Cardiac septum (tissue), 1 donor: ENCODE measurements at places on chromosomes 11 and 22. TPM values are rescaled to one million over a fixed set of nuclear protein-coding genes. Genes with fewer than 3 reads are reported as not detected.

- peak; percentile 90 for DNase-seq
Measured at GRCh38 chr11:57349491-57350274, 11.5 kb downstream of the P2RX3 start.

DNA sequence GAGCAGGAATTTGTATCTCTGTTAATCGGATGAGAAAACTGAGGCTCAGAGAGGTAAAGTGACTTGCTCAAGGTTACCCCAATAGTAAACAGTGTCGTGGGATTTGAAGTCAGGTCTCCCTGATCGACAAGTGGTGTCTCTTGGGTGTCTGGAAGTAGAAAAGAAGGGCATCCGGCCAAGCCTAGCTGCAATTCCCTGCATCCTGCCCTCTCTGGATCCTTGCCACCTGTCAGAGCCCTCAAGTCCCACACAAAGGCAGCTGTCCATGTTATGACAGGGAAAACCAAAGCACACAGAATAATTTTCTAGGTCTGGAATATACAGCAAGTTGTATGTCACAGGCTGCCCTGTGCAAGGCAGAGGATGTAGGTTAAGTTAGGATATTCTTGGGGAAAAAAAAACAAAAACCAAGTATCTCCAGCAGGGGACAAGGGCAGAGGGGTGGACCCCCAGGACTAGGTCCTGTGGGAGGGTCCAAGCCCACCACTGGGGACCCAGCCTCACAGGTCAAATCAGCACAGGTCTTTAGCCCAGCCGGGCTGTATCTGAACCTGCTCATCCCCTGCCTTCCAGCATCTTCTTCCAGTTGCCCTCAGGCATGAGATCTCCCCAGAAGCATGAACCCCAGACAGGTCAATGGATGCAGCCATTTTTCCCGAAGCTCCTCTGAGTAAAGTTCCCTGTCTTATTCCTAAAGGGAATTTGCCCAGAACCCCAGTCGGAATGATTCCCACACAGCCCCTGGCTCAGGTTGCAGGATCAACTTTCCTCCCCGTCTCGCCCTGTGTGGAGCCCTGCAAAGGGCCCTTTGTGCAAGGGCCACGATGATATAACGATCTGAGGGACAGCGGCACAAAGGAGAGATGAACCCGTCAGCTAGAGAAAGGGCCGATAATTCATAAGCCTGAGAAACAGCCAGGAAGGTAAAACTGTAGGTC is 15.0 kb downstream of the USH1C start:
- DNase-seq, result no peak

DNA sequence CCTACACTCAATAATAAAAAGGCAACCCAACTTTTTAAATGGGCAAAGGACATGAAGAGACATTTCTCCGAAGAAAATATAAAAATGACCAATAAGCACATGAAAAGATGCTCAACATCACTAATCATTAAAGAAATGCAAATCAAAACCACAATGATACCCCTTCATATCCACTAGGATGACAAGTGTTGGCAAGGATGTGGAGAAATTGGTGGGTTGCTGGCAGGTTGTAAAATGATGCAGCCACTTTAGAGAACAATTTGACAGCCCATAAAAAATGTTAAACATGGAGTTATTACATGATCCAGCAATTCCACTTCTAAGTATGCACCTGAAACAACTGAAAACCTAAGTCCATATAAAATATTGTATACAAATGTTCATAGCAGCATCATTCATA is 73.2 kb upstream of the LMO2 start:
- DNase-seq, result no peak

- DNase-seq, result no peak
Measured at GRCh38 chr11:61778357-61778886, 14.0 kb downstream of the TMEM258 start.

- DNase-seq, result no peak
Measured at GRCh38 chr11:86914865-86915519, 40.2 kb downstream of the FZD4 start.

DNA sequence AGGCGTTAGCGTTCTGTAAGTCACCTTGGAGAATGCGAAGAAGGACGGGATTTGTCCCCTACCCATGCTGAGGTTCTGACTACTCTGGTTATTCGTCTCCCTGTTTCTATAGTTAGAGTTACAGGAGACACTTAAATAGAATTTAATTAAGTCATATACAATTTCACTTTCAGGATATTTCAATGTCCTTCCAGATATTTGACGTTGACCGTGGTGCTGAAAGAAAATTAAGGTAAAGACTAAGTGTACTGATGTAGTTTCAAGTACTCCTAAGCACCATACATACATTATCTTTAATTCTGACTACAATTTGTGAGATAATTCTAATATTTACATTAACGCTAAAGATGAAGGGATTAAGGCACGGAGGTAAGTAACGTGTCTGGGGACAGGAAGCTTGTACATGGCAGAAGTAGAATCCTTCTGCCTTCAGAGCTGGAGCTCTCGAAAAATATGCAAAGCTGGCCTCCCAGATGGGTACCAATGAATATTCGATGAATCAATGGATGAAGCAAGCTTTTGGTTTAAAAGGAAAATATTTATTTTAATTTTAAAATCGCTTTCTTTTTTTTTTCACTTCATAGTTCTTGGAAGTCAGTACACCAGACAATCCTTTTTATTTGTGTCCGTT is 539 bp upstream of the SLC36A4 start:
- no peak for DNase-seq

- no peak for DNase-seq
Measured at GRCh38 chr11:35138606-35138942, 397 bp upstream of the CD44 start.

DNA sequence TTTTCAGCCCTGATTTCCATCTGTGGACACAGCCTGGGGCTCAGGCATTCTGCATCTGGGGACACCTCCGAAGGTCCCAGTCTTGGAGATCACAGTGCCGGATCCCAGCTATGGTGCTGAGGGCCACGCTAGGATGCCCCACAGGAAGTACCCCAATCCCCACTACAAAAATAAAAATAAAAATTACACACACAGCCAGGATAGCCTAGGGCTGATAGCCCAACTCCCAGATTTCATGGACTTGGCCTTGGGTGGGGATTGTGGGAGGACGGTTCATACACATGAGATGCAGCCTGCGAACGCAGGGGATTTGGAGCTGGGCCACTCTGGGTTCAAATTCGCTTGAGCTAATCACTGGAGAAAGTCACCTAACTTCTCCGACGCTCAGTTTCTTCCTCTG is 237.7 kb downstream of the BUD13 start:
- no peak for DNase-seq

GRCh38 chr22:42990131-42990838 is 24.7 kb downstream of the PACSIN2 start:
- DNase-seq, result no peak

GRCh38 chr11:19419021-19419750 is 178.4 kb upstream of the E2F8 start:
- no peak for DNase-seq

- peak; percentile 88 for DNase-seq
Measured at GRCh38 chr11:118921929-118922744, 3.6 kb downstream of the BCL9L start.

DNA sequence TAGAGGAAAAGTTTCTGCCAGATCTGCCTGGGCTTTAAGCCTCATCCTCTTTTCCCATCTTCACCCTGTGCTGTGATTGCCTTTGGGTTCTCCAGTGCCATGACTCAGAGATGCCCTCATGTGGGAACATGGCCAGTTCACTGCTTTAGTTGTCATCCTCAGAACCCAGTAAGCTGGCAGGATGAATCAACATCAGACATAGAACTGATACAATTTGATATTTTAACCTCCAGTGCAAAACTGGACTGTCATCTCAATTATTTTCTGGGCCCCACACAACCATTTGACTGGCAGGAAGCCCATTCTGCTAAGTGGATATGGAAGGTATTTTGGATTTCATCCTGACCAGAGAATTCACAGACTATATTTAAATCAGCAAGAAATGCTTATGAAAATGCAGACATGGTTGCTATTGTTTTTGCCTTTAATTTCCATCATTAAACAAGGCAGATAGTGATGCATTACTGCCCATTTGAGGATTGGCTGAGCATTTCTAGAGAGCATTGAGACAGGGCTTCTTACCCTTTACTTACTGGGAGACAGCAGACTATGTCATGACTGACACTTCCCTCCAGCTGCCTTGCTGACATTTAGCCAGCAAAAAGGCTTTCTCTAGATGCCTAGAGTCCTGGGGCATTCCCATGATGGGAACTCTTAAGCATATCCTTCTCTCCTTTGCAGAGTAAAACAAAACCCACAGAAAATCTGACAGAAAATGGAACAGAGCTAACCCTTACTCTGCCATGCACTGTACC is 327.1 kb upstream of the MTNR1B start:
- DNase-seq, result no peak

DNA sequence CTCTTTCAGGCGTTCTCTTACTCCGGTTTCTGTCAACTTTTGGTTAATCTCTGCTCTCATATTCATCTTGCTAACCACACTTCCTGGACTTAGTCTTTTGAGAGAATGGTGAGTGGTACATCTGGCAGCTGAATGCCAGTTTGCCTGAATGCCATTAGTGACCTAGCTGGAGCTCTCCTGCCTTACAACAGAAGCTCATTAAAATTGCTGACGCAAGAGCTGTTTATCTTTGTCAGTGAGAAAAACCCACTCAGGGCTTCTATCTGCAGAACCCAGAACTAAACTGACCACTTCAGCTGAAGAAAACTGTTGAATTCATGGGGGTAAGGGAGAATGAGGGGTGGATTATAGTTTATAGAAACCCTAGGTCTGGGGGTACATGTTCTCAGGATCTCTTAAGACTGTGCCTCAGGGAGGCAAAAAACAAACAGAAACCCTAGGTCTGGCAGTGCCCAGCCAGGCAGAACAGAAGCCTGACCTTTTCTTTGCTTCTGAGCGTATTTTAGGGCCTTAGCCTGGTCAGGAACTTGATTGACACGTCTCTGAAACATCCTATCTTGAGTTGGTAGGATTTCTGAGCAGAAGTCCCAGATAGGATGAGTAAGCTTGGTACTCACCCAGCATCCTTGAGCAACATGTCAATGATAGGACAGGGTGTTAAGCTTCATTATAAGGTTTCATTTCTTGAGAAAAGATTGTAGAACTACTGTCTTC is 52.8 kb upstream of the YWHAH start:
- DNase-seq, result no peak

- DNase-seq, result no peak
Measured at GRCh38 chr22:49704345-49705215, 123.1 kb downstream of the BRD1 start.

DNA sequence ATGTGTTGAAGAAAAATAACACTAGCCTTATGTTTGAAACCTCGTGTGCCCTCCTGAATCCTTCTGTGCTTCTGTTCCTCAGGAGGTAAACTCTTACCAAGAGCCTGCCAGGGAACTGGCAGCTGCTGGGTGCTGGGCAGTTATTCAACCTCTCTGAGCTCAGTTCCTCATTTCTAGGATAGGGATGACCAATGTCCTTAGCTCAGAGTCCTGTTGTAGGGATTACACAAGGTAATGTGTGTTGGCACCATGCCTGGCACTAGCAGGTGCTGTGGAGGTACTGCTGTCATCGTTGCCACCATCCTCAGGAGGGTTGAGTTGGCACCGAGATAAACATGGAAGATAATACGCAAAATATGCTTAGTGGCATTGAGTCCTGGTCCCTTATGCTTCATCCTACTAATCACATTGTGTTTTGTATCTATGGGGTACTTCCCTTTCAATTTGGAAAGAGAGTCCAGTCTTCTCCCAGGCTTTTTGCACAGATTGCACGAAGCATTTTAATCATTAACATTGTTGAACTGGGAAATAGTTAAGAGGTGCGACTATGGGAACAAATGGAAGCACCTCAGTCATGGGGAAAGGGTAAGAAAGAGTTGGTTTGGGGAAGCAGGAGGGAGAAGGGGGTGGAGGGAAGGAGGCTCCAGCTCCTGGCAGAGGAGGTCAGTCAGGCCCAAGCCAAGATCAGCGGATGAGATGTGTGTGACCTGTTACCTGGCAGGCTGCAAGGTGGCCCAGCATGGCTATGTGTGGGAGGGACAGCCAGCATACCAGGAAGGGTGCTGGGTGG is 56.7 kb downstream of the CABIN1 start:
- peak; percentile 51 for DNase-seq

- DNase-seq, result peak; percentile 47
Measured at GRCh38 chr11:2213384-2213842, 41.8 kb upstream of the TH start.

- DNase-seq, result no peak
Measured at GRCh38 chr11:106061249-106061784, 15.8 kb downstream of the KBTBD3 start.

Gene SORL1
- total RNA-seq, result 8.0 TPM

Gene MOGAT2
- total RNA-seq, result not detected

Gene RTN4RL2
- total RNA-seq, result 0.73 TPM

Gene CNTN5
- not detected for total RNA-seq

Gene C11orf86
- not detected for total RNA-seq

Gene CWC15
- 57.8 TPM for total RNA-seq

Gene DKK3
- total RNA-seq, result 980 TPM

Gene WNT11
- 9.2 TPM for total RNA-seq
